KBM-7 (cell line): ENCODE measurements at places on chromosomes 16 and 17.

GRCh38 chr16:87351320-87351698, 32.3 kb downstream of the FBXO31 start:
- no peak for DNase-seq

DNA sequence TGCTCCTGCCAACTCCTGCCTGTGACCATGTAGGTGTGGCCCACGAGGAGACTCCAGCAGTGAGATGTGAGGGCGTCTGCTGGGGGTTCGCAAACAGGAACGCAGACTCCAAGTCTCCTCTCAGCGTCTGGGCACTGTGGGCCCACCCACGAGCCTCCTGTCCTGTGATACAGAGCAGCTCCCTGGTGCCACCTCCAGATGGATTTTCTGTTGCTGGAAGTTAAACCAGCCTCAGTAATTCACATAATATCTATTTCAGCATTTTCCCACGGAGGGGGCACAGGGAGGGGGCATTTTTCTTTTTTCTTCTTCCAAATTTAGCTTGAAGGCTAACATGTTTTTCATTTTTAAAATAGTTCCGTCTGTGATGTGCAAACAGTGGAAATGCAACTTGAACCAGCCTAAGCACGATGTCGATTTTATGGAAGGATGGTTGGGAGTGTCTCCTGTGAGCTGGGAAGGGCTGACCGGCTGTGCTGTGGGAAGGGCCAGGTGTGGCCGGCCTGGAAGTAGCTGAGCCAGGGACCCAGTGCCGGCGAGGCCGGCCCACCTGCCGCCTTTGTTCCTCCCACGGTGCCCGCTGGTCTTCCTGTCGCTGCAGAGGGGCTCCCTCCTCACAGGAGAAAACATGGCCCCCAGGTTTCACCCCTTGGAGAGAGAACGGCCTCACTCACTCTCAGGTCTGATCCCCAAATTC, 3.9 kb upstream of the RAB40B start:
- DNase-seq: no peak

DNA sequence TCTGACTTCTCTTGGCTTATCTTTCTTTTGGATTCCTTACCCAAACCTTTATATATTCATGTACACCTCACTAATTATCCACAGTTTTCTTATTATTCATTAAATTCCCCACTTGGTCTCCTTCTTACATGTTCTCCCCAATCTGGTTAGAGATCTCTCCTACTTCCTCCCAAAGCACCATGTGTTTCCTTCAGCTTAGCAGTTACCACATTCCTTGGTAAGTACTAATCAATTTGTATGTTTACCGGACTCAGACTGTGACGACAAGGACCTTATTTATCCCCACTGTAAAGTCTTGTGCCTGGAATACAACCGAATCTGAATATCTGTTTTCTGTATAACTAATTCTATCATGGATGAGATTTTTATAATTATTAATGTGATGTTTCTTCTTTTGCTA, 389.5 kb downstream of the KCNJ2 start:
- DNase-seq: peak; percentile 1

DNA sequence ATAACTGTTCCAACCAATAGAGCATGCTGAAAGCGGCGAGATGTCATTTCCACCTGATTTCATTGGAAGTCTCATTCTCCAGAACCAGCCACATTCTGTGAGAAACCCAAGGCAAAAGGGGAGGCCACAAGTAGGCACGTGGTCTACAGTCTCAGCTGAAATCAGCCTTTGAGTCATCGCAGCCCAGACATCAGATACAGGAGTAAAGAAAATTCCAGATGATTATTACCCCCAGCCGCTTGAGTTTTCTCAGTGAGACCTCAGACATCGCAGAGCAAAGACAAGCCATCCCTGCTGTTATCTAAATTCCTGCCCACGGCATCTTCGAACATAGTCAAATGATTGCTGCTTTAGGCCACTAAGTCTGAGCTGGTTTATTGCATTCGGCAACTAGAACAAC, 23.1 kb downstream of the STAT3 start:
- DNase-seq: no peak

- DNase-seq: no peak
These were observed 33.8 kb upstream of the CRISPLD2 start for GRCh38 chr16:84785843-84786581.

GRCh38 chr17:76710863-76711611, at the start of gene MXRA7:
TSS of gene MXRA7 (minus strand) at chr17:76710965. CDS start at chr17:76710946, 19 bp downstream.
- DNase-seq: no peak

GRCh38 chr17:77375917-77376651, 235.3 kb downstream of the SEC14L1 start:
- DNase-seq: no peak

GRCh38 chr17:18005496-18005895, 32.8 kb downstream of the DRC3 start:
- no peak for DNase-seq

GRCh38 chr16:80610481-80611156, 69.8 kb downstream of the DYNLRB2 start:
- DNase-seq: no peak

DNA sequence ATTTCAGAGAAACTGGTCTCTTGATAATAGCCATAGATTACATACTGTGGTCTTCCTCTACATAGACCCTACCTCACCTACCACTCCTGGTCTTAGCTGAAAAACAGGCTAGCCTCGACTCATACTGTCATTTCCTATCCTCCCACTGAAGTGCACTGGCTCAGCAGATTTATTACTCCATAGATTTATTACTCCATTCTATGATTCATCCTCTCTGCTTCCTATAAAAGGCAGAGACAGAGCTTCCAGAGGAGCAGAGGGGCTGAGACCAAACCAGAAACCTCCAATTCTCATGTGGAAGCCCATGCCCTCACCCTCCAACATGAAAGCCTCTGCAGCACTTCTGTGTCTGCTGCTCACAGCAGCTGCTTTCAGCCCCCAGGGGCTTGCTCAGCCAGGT, at the start of gene CCL7:
Gene CCL7 (plus strand): TSS at position 253 of the 400 bp plus-strand sequence. CDS start 70 bp downstream, at position 323.
- DNase-seq: no peak

GRCh38 chr17:18258356-18259038, at the start of gene FLII:
TSS of gene FLII (minus strand) at chr17:18258738. CDS start at chr17:18258690, 48 bp downstream.
- peak; percentile 51 for DNase-seq

- no peak for DNase-seq
These were observed 11.4 kb downstream of the SPNS2 start for GRCh38 chr17:4509923-4510617.

DNA sequence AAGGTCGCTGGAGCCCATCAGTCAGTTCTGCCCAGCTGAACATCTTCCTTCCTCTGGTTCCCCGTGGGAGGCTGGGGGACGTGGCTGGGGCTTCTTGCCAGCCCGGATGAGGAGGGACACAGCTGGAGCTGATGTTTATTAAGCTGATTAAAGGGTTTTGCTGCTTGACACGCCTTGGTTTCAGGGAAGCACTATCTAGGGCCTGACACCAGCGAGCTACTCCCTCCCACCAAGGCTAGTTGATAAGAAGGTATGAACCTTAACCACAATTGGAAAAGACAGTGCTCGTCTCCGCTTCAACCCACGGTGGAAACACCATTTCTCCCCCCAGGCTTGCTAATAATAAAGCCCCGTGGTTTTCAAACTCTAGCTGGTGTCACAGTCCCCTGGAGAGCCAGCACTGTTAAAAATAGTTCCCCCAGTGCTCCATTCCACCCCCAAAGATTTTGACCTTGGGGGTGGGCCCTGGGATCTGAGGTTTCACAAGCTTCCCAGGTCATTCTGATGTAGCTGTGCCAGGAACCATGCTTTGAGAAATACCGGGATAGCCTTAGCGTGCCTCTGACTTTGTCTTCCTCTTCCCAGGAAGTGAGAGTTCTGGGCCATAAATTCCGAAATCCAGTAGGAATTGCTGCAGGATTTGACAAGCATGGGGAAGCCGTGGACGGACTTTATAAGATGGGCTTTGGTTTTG, 5.5 kb downstream of the DHODH start:
- peak; percentile 49 for DNase-seq

- DNase-seq: peak; percentile 82
These were observed 56.5 kb downstream of the COPRS start for GRCh38 chr17:31802502-31802901.

DNA sequence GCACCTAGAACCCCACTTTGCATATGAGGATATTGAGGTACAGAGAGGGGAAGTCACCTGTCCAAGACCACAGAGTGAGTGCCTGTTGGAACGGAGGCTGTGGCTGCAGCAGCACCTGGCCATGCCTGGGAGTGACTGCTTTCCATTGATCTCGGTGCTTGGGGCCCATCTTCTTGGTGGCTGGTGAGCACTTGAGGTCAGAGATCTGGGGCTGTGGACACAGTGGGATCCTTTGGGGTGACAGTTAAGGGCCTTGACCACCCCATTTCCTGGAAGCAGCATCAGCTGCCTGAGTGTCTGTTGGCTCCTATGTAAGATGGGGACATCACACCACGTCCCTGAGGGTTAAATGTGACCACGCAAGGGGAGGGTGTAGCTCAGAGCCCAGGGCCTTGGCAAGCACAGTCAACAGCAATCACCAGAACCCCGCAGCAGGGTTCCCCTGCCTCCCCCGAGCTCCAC, 111.7 kb downstream of the IRF8 start:
- DNase-seq: no peak

GRCh38 chr16:77499373-77500285, 64.8 kb upstream of the ADAMTS18 start:
- DNase-seq: no peak

DNA sequence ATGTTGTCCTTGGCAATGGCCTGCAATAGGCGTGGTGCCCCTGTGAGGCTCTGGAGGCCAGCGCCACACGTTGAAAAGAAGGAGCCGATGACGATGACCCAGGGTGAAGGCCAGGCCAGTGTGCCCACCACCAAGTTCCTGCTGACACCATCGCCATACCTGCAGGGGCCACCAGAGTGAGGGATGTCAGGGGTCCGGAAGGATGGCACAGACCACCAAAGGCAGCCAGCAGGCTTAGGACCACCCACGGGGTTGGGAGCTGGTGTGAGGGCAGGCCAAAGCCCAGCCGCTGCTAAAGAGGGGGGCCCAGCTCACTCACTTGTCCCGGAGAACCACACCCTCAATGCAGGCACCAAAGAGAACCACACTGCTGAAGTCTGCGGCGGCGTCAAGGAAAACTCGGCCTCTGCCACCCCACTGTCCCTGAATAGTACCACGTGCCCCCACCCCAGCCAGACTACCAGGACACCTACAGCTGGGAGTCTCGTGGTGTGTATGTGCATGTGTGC, 6.5 kb upstream of the LCAT start:
- DNase-seq: no peak

DNA sequence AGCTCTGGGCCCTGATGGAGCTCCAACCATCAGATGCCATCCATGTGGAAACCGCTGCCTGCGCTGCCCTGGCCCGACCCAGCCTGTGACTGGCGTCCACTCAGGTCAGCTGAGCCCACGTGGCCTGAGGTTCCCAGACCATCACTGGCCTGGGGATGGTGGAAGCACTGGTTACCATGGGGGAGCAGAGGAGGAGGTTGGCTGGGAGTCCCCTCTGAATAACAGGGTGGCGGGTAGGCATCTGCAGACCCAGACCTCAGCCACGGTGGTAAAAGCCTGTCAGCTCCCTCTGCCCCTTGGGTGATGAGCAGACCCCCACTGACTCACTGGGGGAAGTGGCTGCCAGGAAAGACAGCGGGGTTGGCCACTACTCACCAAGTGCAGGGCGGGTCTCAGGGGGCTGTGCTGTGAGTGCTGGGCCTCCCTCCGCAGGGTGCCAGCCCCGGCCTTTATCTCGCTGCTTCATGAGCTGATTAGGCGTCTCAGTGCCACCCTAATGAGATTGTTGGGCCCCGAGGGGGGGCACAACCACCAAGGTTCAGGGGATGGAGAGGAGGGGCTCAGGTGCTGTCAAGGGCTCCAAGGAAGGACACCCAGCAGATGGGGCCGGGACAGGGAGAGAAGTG, at the start of gene PDE6G:
Gene PDE6G (minus strand): TSS at position 425 of the 626 bp plus-strand sequence. CDS start 3,237 bp downstream, outside the sequence.
- DNase-seq: no peak

- no peak for DNase-seq
These were observed 95.6 kb downstream of the STXBP4 start for GRCh38 chr17:55063885-55064874.

DNA sequence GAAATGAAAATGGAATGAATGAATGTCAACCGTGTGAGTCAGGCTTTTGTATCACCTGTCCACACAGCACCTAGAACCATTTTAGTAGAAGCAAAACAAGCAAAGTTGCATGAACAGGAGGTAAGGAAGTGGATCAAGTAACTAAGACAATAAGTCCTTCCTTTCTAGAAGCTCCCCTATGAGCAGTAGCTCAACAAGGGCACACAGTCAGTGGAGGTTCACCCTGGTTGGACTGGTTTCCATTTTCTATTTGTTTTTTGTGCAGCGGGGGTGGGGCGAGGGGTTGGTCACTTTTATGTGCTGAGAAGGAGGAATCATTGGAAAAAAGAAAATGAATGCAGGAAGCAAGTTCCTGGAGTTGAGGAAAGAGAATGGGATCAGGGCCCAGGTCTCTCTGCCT, 4.0 kb upstream of the HSBP1 start:
- no peak for DNase-seq

GRCh38 chr17:31147507-31148202, 52.9 kb downstream of the NF1 start:
- no peak for DNase-seq

DNA sequence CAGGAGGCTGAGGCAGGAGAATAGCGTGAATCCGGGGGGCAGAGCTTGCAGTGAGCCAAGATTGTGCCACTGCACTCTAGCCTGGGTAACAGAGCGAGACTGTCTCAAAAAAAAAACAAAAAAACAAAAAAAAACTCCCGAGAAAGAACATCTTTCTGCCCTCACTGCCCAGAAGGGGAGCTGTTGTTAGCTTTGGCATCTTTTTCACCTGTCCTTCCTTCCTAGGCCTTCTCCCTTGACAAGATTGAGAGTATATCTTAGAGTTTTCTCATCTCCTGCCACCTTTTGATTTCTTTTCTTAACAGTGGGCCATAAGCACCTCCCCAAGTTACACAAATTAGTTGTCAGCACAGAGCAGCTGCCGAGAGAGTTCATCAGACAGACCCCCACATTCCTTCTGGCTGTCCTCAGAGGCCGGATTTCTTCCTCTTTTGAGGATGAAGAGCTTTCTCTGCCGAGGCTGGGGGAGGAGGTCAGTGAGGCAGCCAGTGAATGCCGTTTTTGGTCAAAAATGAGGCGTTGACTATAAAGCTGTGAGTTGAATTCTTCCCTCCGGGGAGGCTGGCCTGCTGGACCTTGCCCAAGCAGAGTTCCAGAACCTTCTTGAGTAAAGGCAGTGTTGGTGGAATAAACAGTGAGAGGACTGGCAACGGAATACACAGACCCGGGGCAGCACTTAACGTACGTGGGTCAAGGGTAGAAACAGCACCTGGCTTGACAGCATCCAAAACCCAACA, 127.0 kb downstream of the ABCC6 start:
- peak; percentile 65 for DNase-seq
